Stomach (tissue), 19 donors: ENCODE measurements at places on chromosomes 11 and 22. TPM values are rescaled to one million over a fixed set of nuclear protein-coding genes. Genes with fewer than 3 reads are reported as not detected.

- DNase-seq: no peak
Observed at GRCh38 chr11:17694494-17695110, 24.8 kb upstream of the MYOD1 start.

DNA sequence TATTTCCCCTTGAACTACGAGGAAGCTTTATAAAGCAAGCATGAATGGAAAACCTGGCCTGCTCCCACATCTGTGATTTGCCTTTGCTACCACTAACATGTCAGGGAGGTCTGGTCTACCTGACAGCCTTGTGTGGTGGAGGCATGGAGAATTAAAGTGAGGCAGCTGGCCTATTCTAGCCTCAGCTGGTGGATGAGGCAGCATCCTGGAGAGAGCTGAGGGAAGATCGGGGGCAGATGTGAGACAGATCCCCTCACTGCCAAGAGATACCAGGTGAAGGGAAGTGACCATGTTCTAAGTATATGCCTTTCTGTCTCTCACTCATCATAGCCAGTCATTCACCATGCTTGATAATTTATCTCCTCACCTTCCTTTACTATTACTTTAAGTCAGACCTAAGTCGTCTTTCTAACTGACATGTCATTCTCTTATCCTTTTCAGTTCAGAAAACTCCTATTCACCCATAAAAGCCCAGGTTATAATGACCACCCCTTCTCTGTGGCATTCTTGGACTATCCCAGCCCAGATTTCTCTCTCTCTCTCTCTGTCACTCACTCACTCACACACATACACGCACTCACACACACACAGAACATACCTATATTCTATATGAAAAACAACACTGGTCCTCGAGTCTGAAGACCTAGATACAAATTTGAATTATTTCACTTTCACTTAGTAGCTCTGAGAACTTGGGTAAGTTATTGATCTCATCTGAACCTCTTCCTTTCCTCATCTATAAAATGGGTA is 90.7 kb downstream of the CSNK2A3 start:
- no peak for DNase-seq

GRCh38 chr11:117826190-117826570 is 1.6 kb upstream of the FXYD2 start:
- peak; percentile 20 for DNase-seq

DNA sequence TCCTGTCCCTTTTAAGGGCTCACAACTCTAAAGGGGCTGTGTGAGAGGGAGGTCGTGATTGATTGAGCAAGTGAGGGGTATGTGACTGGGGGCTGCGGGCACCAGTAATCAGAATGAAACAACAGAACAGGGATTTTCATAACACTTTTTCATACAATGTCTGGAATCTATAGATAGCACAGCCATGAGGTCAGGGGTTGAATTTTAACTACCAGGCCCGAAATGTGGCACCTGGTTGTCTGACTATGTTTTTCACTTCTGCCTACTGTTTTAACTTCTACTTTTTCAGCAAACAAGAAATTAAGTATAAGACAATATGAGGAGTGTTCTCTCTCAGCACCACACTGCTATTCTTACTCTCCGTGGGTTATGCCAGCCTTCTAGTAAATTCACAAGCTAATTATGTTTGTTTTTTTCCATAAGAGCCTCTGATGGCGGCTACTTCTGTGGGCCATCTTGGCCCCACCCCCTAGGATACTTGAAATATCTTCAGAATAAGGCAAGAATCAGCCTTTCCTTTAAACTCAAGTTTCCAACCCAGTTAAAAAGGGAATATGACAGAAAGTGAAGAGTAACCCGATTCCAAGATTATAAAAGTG is 552.8 kb upstream of the CHORDC1 start:
- DNase-seq: no peak

GRCh38 chr11:27395556-27396258 is 32.7 kb upstream of the CCDC34 start:
- peak; percentile 85 for DNase-seq

GRCh38 chr11:61119055-61119454 is 16.8 kb downstream of the CD5 start:
- DNase-seq: no peak

- no peak for DNase-seq
Observed at GRCh38 chr22:46111645-46112306, 38.5 kb upstream of the PPARA start.

DNA sequence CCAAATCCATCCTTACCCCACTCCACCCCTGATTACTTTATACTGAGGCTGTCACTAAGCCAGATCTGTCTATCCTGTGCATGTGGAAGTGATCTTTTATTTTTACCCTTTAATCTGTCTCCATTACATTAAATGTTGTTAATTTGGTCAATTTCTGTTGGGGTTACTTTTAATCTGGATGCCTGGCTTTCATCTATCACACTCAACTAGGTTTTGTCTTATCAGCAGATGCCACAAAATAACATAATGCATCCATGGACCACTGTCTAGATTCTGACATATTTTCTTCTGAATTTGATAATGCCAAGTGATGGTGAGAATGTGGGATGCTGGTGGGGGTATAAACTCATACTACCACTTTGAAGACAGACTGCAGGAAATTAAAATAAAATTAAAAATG is 108.4 kb downstream of the FDX1 start:
- DNase-seq: no peak

GRCh38 chr11:110763249-110764011 is 51.2 kb upstream of the ARHGAP20 start:
- DNase-seq: peak; percentile 74

DNA sequence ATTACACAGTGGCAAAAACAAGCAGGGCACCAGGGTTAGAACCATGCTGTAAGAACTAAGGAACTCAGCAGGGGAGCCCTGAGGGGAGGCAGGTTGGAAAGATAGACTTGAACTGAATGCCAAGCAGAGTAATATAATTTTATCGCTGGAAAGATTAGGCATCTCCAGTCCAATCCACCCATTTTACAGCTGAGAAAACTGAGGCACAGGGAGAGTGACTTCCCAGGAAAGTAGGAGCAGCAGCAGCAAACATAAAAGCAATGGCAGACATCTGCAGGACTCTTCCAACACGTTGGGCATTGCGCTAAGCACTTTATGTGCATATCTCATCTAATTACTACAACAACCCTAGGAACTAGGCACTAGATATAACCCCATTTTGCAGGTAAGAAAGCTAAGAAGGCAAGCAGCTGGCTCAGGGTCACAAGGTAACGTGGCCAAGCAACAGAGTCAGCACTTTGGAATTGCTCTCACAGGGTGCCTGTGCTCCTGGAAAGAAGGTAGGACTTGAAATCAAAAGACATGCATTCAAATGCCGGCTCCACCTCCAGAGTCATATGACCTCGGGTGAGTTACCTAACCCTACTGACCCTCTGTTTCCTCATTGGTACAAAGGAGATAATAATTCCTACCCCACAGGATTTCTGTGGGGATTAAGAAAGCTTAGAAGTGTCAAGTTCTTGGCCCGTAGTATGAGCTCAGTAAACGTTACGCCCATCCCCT is 215.3 kb downstream of the BARX2 start:
- DNase-seq: no peak

GRCh38 chr11:26842478-26843282 is 120.8 kb upstream of the SLC5A12 start:
- no peak for DNase-seq

DNA sequence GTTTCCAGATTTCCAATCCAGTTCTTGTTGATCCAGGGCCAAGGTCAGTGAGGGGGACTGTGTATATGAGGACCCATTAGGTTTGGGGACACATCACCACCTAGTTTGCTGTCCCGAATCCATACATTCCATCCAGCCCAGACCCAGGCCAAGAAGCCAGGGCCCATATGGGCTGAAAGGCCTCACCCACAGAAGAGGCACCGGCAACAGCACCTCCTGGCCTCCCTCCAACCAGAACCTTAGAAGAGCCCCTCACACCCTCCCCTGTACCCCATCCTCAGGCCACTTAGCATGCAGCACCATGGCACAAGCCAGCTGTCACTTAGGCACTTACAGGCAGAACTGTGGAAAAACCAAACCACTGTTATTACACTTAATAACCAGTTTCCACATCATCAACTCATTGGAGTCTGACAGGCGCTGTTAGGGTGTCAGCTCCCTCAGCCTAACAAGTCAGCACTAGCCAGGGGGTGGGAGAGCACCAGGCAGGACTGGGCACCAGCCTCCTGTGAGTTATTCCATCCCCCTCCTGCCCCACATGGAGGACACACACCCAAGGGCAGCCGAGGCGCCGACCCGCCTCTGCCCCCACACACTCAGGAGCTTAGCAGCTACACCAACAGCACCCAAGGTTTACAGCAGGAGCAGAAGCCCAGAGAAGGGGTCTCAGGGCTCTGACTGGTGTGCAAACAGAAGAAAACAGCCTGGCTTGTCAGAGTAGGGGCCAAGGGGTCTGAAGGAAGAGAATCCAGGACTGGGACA is 132.0 kb downstream of the BUD13 start:
- DNase-seq: no peak

GRCh38 chr11:123479048-123479837 is 49.2 kb downstream of the GRAMD1B start:
- no peak for DNase-seq

The ZNF195 gene
- 10.4 TPM for total RNA-seq

DNA sequence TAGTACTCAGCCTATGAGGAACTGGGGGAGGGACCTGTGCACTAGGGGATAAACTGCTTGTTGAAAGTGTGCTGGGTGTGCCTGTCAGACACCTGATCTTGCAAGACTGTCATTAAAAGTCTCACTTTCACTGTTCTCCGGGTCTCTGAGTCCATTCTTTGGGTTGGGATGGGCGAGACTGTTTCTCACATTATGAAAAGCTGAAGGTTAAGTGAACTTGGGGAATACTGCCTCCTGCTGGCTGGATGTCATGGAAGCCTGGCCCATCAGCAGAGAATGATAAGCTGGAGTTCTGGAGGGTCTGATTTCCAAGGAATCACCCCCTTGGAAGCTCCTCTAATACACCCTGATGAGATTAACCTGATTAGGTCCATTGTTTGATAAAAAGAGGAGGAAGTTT is 9.0 kb upstream of the VPREB1 start:
- no peak for DNase-seq
